Stimulated activated CD4-positive, alpha-beta T cell treated with anti-CD3 and anti-CD28 coated beads, Interleukin-2, amount 100 ng/mL, for 48 hours (primary cell): ENCODE measurements at places on chromosomes 7 and 10.

- DNase-seq, result no peak
These were observed 114.9 kb downstream of the BUB3 start for GRCh38 chr10:123269017-123269552.

DNA sequence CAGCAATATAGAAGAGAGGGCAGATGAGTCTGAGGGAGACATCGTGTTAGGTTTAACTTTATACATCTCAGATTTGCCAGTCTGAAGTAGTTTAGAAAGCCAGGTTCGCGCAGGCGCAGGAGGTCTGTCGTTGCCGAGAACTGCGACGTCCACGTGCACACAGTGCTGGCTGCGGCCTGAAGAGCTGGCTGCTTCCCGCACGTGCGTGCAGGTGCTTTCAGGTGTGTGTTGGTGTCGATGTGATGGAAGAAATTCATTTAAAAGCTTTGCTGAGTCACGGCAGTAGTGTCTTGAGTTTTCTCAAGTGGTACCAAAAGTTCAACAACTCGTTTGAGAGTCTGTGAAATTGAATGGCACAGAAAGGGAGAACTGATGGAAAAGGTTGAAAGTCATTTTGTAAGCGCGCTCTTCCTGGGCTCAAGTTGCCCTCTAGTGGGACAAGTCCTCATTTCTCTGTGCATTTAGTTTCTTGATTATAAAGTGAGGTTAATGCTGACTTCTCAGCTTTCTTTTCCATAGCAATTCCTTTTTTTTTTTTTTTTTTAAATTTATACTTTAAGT is 18.6 kb downstream of the WDR37 start:
- DNase-seq, result no peak

DNA sequence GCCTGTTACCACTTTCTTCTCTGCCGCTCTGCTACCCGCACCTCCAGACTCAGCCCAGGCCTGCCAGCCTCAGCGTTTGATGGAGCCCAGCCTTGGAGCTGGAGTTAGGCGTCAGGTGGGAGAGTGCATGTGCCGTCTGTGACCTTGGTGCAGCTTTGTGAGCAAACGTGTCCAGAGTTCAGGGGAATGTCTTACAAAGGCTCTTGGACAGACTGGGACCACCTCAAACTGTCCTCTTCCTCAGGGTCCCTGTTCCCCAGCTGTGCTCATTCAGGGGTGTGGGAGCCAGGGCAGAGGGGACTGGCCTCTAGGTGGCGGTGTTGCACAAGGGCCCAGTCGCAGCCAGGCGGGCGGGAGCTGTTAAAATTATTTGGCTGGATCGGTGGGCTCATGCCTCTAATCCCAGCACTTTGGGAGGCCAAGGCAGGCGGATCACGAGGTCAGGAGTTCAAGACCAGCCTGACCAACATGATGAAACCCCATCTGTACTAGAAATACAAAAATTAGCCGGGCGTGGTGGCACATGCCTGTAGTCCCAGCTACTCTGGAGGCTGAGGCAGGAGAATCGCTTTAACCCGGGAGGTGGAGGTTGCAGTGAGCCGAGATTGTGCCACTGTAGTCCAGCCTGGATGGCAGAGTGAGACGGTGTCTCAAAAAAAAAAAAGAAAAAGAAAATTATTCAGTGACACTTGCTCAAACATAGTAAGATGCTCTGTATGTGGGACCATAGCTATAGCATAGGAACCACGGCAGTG is 89.2 kb downstream of the ADCY1 start:
- peak; percentile 27 for DNase-seq

- no peak for DNase-seq
These were observed 18.4 kb upstream of the KLF14 start for GRCh38 chr7:130752424-130752823.

GRCh38 chr7:42283553-42283952 is 46.5 kb upstream of the GLI3 start:
- DNase-seq, result no peak

- DNase-seq, result no peak
These were observed 455.3 kb downstream of the PLXDC2 start for GRCh38 chr10:20271490-20271889.

DNA sequence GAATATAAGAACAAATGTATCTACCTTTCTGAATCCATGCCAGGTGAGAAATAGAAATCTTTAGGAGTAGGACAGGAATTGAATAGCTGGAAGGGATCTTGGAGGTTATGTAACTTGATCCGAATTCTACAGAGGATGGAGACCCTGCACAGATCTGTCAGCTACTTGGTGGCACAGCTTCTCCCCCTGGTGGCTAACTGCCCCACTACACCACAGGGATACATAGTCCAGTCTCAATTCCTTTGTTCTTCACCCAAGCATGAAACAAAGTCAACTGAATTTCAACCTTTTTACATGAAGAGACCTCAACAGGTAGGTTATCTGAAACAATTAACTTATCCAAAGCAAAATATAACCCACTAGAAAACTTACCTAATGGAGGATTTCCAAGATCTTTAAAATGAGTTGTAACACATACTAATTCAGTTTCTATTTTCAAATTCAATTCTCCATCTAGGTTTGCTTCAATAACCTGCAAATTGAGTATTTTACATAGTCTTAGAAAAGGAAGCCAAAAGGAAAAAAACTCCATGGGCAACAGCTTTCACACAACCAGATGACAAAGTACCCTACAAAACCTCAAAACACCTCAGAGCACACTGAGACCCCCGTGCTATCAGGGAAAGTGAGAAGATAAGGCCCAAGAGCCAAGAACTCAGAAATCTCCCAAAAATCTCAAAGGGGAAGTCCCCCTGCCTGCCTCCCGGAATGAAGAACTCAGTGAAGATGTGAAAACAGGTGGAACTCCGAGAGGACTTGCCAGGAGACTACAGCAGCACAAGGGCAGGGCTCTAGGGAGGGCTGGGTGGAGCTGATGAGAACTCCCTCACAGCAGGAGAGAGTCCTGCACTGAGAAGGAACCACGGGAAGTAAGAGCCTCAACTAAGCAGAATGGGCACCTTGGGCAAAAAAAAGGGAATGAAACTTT is 10.3 kb downstream of the HUS1 start:
- DNase-seq, result peak; percentile 41

DNA sequence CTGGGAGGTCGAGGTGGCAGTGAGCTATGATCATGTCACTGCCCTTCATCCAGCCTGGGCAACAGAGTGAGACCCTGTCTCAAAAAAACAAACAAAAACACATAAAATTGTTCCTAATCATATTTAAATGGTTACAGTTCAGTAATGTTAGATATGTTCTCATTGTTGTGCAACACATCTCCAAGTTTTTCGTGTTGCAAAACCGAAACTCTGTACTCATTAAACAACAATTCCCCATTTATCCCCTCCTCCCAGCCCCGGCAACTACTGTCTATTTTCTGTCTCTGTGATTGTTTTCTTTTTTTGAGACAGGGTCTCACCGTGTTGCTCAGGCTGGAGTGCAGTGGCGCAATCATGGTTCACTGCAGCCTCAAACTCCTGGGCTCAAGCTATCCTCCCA is 16.1 kb upstream of the PRXL2A start:
- DNase-seq, result no peak

GRCh38 chr7:16891874-16892643 is 10.3 kb upstream of the AGR3 start:
- DNase-seq, result no peak

GRCh38 chr7:71042591-71042990 is 89.4 kb upstream of the GALNT17 start:
- DNase-seq, result no peak

DNA sequence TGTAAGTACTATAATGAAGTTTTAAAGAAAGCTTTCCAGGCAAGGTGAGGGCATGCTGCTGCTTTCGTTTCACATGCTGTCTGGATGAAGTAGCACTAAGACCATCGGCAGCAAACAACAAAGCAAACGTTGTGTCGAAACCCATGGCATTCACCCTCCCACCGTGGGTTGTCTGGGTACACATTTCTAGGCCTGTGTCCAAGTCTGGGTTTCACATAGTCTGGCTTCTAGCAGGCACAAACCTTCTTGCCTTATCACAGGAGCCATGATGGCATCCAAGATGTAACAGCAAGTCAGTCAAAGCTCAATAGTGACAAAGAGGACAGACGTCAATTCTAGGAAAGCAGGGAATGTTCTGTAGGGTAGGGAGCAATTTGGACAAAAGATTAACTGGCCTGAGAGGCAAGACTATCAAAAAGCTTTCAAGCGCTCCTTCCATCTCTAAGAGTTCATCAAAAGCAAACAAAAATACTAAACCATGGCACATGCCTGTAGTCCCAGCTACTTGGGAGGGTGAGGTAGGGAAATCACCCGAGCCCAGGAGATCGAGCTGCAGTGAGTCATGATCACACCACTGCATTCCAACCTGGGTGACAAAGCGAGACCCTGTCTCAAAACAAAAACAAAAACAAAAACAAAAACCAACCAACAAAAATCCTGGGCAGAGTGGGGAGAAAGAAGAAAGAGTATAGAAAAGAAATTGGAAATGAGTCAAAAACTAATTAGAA is 42.7 kb downstream of the PAXIP1 start:
- no peak for DNase-seq

- no peak for DNase-seq
These were observed 232.7 kb downstream of the POU6F2 start for GRCh38 chr7:39210362-39210761.

- DNase-seq, result no peak
These were observed 5.9 kb downstream of the PTPRE start for GRCh38 chr10:127912607-127913367.

- DNase-seq, result no peak
These were observed 3.6 kb downstream of the SMARCD3 start for GRCh38 chr7:151244841-151245346.

GRCh38 chr10:13787015-13787421 is 200.3 kb downstream of the PRPF18 start:
- peak; percentile 51 for DNase-seq

- DNase-seq, result no peak
These were observed 2.1 kb downstream of the KIF5B start for GRCh38 chr10:32054094-32054493.

DNA sequence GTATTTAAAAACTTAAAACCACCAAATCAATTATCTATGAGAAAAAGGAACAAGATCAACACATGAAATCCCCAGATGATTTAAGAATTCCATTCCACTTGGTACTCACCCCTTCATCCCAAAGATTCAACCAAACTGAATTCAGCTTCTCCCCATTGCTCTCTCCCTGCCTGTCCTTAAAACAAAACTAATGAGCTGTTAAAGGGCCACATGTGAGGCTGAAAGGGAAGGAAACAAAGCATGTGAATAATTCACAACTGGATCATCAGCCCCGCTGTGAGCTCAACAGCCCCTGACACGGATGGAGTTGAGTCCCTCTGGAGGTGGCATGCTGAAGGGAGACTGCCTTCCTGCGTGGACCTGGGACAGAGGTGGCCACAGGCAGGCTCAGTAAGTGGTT is 32.9 kb downstream of the VOPP1 start:
- no peak for DNase-seq

DNA sequence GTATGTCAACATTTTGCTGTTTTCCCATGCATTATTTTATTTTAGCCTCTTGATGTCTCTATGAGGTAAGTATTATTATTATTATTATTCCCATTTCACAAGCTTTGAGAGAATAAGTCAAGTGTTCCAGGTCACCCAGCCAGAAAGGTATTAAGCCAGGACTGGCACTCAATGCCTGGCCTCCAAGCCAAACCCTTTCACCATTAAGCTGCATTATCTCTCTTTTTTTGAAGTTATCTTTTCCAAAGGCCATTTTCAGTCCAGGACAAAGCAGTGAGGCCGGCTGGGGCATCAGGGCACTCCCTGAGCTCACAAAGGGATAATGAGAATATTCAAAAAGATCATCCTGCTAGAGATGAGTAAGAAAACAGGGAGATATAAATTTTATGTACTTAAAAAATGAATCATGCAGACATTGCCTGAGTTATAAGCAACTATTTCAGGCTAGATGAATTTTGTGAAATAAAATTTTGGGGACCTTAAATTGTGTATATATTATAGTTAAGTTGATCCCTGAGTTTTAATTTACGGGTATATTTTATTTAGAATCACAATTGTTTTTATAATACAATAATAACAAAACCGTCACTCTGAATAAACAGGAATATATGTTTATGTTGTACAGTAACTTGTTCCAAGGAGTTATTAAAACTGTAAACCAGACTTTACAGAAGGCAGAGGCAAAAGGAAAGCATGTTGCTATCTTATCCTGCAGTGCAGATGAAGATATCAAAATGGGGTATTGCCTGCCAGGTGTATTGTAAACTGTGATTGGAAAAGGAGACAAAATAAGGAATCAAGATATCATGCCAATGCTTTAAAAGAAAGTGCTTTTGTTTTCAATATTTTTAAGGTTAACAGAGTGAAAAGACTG is 51.3 kb upstream of the CAV2 start:
- no peak for DNase-seq

- no peak for DNase-seq
These were observed 69.8 kb upstream of the GSDME start for GRCh38 chr7:24827027-24827426.

- DNase-seq, result no peak
These were observed 10.5 kb downstream of the CARD11 start for GRCh38 chr7:3033136-3033535.

DNA sequence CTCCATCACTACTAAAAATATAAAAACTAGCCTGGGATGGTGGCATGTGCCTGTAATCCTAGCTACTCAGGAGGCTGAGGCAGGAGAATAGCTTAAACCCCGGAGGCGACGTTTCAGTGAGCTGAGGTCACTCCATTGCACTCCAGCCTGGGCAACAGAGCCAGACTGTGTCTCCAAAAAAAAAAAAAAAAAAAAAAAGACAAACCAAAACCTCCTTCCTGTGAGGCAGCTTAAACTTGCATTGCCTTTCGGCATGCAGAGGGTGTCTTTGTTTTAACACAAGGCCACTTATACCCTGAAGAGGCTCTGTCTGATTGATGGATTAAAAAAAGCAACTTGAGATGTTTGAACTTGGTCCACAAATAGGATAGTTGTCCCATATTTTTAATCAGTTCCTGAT is 128.4 kb upstream of the RSU1 start:
- DNase-seq, result no peak

DNA sequence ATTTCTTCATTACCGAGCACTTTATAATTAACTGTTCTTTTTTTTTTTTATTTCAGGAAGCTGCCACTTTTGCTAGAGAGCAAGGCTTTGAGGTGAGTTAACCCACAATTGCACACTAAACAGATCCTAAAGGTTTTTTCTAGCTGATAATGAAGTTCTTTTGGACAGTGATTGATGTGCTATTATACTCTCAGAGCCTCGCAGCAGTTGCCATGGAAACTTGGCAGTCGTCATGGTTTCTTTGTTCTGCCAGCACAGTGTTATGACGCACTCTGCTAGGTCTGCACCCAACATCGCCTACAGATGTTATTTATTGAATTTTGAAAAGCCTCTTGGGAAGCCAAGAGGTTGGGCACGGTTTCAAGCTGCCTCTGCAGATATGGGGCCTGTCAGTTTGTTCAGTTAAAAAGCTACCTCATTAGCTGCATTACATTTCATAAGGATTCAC is 237.2 kb upstream of the KAT6B start:
- DNase-seq, result peak; percentile 63

DNA sequence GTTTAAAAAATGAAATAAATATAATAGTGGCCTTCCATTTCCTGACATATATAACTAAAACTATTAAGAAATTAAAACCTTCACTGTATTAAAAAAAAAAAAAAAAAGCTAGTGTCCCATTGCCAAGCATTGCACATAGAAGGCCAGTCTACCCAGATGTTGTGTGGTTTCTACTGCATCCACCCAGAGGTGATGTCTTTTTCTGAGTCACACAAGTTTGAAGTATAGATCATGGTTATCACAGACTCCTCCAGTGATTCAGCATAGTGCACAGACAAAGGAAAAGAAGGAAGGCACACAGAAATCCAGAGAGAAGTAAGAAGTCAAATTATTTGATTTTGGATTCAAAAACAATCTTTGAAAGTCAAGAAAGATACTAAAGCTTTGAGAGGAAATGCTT is 429.0 kb downstream of the ETV1 start:
- DNase-seq, result no peak
